ENCODE measurements at places on chromosomes 11 and 22. TPM values are rescaled to one million over a fixed set of nuclear protein-coding genes. Genes with fewer than 3 reads are reported as not detected.

DNA sequence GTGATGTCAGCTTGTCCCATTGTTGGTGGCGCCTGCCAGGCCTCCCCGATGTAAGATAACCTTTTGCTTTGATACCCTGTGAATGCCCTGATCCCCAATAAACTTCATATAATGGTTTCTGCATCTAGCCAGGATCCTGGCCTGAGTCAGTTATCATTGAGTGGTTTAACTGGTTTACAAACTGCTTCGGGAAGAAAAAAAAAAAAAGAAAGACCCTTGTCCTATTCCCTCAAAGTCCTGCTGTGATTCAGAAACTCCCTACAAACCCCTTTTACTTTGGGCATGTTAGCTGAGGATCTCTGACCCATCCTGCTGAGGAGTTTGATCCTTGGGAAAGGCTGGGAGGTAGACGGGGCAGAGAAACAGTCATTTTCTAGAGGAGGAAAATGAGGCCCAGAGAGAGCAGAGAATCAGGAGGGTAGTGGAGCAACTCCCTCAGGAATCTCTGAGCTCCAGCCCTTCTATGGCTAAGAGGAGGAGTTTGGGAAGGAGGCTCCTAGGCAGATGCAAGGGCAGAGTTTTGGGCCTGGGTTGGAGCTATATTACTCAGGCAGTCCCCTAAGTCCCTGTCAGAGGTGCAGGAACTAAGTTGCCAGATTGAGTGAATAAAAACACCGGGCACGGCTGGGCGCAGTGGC, 5.4 kb upstream of the CYB5R3 start:
- no peak for DNase-seq

CARD18 gene
- not detected for total RNA-seq

- no peak for DNase-seq
Observed at GRCh38 chr22:37634417-37634924, 5.0 kb upstream of the SH3BP1 start.

DNA sequence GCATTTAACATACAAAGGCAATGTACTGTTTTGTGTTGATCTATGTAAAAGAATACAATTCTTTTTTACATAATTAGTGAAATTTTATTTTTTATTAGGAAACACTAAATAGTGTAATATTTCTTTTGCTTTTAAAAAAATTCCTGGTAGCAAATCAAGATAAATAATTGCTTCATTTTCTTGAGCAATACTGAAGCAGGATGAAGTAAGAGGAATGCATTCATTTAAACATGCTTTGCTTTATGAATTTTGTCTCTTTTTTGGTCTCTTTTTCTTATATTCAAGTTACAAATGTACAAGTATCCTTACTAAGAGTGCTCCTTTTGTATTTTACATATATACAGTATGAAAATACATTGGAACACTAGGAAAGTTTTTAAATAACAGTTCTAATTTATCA, 144.4 kb upstream of the TEAD1 start:
- DNase-seq, result no peak

DNA sequence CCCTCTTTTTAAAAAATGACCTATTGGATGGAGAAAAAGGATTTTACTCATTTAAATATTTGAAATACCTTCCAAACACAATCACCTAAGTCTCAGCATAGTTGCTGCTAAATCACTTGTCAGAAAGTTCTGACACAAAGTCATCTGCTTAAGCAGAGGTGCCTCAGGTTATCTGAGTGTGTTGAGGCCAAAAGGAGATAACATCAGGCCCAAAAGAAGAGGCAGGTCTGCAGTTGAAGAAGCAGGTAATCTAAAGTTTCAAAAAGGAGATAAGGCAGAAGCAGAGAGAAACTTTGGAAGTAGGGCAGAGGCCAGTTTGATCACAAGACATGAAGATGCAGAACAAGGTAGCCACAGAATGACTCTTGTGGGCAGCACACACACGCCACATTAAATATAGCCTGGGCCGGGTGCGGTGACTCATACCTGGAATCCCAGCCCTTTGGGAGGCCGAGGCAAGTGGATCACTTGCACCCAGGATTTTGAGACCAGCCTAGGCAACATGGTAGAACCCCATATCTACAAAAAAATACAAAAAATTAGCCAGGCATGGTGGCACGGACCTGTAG, 175.7 kb upstream of the API5 start:
- DNase-seq, result no peak

- DNase-seq, result peak; percentile 19
Observed at GRCh38 chr11:9516113-9516512, 55.3 kb downstream of the ZNF143 start.

FGF19 gene
- total RNA-seq, result not detected

- peak; percentile 52 for DNase-seq
Observed at GRCh38 chr11:122159173-122159721, 43.2 kb upstream of the BLID start.

TMEM218 gene
- 23.1 TPM for total RNA-seq

DNA sequence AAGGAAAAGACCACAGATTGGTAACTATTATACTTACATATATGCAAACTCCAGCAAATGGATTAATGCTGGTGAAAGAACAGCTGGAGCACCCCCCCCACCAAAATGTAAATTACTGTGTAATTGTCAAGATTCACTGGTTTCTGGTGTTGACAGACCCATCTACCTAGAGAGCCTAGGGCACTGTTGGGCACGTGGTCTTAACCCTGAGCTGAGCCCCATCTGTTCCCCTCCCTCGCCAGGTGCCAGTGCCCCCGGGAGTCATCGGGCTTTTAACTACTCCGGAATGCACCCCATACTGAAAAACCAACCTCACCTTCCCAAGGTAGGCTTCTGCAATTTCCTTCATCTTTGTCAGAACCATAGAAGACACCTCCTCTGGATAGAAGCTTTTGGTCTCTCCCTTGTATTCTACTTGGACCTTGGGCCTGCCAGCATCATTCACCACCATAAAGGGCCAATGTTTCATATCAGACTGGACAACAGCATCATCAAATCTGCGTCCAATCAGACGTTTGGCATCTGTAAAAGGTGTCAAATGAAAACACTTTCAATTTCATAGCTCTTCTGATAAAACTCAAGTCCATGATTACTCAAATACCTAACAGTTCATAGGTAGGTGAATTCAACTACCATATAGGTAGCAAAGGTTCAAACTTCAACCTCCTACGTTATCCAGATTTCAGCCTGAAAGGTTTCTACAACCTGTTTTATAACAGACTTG, 1.5 kb downstream of the HSPA8 start:
- peak; percentile 26 for DNase-seq

SLC15A3 gene
- 8.7 TPM for total RNA-seq

- no peak for DNase-seq
Observed at GRCh38 chr22:28015676-28016601, 96.9 kb upstream of the PITPNB start.
